ENCODE measurements at places on chromosomes 4 and X. TPM values are rescaled to one million over a fixed set of nuclear protein-coding genes. Genes with fewer than 3 reads are reported as not detected.

DNA sequence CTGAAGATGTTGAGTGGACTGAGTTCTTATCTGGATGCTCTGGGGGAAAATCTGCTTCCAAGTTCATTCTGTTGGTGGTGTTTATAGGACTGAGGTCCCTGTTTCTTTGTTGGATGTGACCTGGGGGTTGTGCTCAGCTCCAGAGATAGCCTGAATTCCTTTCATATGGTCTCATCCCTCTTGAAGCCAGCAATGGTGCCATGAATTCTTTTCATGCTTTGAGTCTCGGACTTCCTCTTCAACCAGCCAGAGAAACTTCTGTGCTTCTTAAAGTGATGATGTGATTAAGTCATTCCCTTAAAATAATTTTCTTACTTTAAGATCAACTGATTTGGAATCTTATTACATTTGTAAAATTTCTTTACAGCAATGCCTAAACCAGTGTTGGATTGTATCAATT is 233.8 kb upstream of the UGT8 start:
- no peaks in the 10 kb centered on the region for H3K36me3 ChIP-seq
- no peak overlapping the region for H3K27ac ChIP-seq
- no peak overlapping the region for H3K4me3 ChIP-seq
- no peaks in the 10 kb centered on the region for H3K27me3 ChIP-seq
- H3K4me1 ChIP-seq, result no peaks in the 10 kb centered on the region
- no peak for DNase-seq

DNA sequence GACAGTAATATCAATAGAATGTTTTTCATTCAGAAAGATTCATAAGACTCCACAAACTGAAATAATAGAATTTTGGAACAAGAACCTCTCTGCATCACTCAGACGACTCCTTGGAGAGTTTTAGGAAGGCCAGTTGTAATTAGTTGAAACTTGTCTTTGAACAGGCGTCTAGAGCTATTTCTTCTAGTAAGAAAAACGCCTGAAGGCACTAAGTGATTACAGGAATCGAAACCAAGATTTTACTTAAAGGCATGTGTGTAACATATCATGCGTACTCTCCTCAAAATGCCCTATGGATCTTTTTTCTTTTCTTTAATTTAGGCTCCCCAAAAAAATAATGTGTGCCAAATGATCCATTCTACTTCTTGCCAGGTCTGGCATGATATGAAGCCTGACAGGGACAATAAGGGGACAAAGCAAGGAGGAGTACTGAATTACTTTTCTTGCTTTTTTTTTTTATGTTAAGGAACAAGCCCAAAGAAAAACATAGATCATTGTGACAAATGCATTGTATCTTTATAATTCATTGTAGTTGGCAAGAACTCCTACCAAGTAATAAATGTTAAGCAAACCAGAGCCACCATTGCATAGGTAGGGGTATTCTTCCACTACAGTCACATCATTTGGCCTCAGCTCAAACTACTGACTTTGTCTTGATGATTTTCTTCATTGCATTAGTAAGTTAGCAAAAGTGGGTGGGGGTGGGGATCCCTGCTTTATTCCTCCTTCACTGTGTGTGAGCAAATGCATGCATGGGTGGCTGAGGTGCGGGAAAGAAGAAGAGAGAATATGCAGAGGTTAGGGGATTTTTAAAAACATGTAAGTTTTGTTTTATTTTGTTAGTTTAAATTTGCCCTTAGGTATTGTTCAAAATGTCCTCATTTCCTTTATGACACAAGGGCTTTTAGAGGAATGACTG is 79.9 kb upstream of the ATOH1 start:
- H3K4me3 ChIP-seq, result no peak overlapping the region
- H3K27me3 ChIP-seq, result no peaks in the 10 kb centered on the region
- no peak for DNase-seq

- no peak for DNase-seq
- no peaks in the 10 kb centered on the region for H3K36me3 ChIP-seq
- H3K4me1 ChIP-seq, result peaks cover 4% of the 10 kb centered on the region
These were observed 16.2 kb upstream of the ART3 start for GRCh38 chr4:76058302-76058701.

The PDZD11 gene
- total RNA-seq, result 47.4 TPM

- H3K27me3 ChIP-seq, result no peaks in the 10 kb centered on the region
- no peaks in the 10 kb centered on the region for H3K36me3 ChIP-seq
- H3K4me1 ChIP-seq, result peaks cover 19% of the 10 kb centered on the region
- H3K27ac ChIP-seq, result no peak overlapping the region
- DNase-seq, result no peak
These were observed 6.7 kb downstream of the GAB1 start for GRCh38 chr4:143343276-143343831.

DNA sequence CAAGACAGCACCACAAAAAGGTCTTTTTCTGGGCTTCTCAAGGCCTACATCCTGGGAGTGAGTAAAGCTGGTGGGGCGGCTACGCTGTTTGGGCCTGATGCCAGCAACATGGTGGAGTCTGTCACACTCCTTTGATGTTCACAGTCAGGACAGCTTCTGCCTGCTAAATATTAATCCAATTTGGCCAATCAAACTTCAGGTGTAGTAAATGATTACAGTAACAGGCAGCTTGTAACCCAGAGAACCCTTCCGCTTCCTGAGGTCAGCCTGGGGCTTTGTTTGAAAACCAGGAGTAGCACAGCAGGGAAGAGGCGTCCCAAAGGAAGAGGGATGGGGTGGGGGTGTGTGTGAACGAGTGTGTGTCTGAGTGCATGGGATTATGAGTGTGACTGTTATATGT is 220.4 kb downstream of the MAML3 start:
- peaks cover 35% of the 10 kb centered on the region for H3K4me1 ChIP-seq
- DNase-seq, result no peak
- H3K27me3 ChIP-seq, result peaks cover 2% of the 10 kb centered on the region
- no peaks in the 10 kb centered on the region for H3K36me3 ChIP-seq
- H3K4me3 ChIP-seq, result no peak overlapping the region

The CT45A10 gene
- not detected for total RNA-seq

The POLN gene
- 6.8 TPM for total RNA-seq

The HTRA3 gene
- 0.64 TPM for total RNA-seq

- peak overlapping the region; percentile 98 for H3K4me3 ChIP-seq
- DNase-seq, result peak; percentile 71
- peak overlapping the region; percentile 87 for H3K27ac ChIP-seq
These were observed 662 bp downstream of the APBB2 start for GRCh38 chr4:41213625-41214135.

The PITX2 gene
- 1.3 TPM for total RNA-seq

The GC gene
- not detected for total RNA-seq

DNA sequence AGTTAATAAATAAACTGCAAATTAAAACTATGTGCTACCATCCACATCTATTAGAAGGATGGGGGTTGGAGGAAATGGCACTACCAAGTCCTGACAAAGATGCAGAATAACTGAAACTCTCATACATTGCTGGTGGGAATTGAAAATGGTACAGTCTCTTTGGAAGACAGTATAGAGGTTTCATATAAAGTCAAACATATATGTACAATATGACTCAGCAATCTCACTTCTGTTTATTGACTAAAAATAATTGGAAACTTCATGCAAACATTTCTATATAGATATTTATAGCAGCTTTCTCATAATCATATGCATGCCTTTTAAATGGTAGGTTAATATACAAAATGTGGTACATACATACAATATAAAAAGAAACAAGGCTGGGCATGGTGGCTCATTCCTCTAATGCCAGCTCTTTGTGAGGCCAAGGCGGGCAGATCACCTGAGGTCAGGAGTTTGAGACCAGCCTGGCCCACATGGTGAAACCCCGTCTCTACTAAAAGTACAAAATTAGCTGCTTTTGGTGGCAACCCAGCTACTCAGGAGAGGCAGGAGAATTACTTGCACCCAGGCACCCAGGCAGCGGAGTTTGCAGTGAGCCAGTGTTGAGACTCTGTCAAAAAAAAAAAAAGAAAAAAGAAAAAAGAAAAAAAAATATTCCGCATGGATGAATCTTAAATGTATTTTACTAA is 225.0 kb upstream of the CXXC4 start:
- H3K36me3 ChIP-seq, result no peaks in the 10 kb centered on the region
- H3K4me1 ChIP-seq, result no peaks in the 10 kb centered on the region
- no peak overlapping the region for H3K27ac ChIP-seq
- no peak for DNase-seq
- H3K27me3 ChIP-seq, result no peaks in the 10 kb centered on the region

DNA sequence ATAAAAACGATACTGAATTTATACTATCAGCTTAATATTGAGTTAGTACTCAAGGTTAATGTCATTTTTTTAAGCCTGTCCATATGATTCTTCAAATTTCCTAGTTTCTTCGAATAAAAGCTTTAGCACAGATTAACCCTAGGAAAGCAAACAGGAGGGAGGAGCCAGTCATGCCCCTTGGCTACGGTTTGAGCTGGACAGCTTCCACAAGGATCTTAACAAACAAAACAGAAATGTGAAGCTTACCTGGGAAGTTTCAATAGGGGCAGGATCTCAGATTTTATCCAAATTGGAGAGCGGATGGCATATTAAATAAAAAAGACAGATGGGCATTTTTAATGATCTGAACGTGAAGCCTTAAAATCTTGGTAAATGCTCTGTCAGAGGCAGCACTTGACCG is 2.3 kb downstream of the NWD2 start:
- H3K4me3 ChIP-seq, result no peak overlapping the region
- no peaks in the 10 kb centered on the region for H3K36me3 ChIP-seq
- H3K27ac ChIP-seq, result no peak overlapping the region
- no peak for DNase-seq

- H3K27me3 ChIP-seq, result no peaks in the 10 kb centered on the region
- H3K27ac ChIP-seq, result no peak overlapping the region
- no peaks in the 10 kb centered on the region for H3K4me1 ChIP-seq
- no peak for DNase-seq
These were observed 20.1 kb upstream of the IL3RA start for GRCh38 chrX:1316527-1316926.

DNA sequence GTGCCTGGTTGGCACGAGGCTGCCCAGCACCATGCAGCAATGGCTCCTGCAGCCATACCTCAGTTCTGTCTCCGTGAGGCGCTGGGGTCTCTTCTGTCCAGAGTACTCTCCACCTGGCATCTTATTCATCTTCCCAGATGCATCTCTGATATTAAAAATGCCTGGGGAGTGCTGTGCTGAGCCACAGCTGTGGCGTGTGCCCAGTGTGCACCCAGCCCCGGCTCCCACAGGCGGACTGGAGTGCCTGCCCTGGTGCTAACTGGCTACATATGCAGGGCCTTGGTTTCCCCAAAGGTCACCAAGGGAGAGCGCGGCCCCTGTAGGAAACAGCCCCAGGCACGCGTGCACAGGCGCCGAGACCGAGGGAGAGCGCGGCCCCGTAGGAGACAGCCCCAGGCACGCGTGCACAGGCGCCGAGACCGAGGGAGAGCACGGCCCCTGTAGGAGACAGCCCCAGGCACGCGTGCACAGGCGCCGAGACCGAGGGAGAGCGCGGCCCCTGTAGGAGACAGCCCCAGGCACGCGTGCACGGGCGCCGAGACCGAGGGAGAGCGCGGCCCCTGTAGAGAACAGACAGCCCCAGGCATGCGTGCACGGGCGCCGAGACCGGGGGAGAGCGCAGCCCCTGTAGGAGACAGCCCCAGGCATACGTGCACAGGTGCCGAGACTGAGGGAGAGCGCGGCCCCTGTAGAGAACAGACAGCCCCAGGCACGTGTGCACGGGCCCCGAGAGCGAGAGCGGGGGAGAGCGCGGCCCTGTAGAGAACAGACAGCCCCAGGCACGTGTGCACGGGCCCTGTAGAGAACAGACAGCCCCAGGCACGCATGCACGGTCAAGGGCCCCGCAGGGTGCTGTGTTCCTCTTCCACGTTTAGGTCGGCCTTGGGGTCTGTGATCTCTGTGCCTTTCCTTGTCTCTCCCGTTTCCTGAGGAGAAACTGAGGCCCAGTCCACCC is 14.5 kb downstream of the TMEM175 start:
- no peak for DNase-seq
- peaks cover 7% of the 10 kb centered on the region for H3K27me3 ChIP-seq
- H3K4me3 ChIP-seq, result no peak overlapping the region
- H3K36me3 ChIP-seq, result no peaks in the 10 kb centered on the region
- no peak overlapping the region for H3K27ac ChIP-seq

GRCh38 chr4:174040287-174040686 is 243.2 kb downstream of the FBXO8 start:
- H3K4me1 ChIP-seq, result peaks cover 7% of the 10 kb centered on the region
- H3K27me3 ChIP-seq, result no peaks in the 10 kb centered on the region
- DNase-seq, result no peak
- peak overlapping the region; percentile 4 for H3K27ac ChIP-seq

DNA sequence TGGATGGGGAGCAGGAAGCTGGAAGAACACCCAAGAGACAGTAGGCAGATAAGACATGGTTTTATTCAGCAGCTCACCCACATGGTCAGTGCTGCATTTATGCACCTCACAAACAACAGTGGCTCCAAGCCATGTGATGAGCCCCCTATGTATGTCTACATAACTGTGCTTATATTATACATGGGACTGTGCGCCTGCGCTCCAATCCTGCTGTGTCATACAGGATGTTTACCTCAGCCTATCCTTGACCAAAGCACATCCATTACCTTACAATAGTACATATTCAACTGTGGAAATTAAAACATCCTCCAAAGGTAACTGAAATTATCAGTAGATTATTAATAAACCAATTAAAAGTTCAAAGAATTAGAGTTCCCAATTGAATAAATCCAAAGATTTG is 44.1 kb upstream of the SGMS2 start:
- no peak overlapping the region for H3K4me3 ChIP-seq
- no peaks in the 10 kb centered on the region for H3K27me3 ChIP-seq
- H3K36me3 ChIP-seq, result no peaks in the 10 kb centered on the region

DNA sequence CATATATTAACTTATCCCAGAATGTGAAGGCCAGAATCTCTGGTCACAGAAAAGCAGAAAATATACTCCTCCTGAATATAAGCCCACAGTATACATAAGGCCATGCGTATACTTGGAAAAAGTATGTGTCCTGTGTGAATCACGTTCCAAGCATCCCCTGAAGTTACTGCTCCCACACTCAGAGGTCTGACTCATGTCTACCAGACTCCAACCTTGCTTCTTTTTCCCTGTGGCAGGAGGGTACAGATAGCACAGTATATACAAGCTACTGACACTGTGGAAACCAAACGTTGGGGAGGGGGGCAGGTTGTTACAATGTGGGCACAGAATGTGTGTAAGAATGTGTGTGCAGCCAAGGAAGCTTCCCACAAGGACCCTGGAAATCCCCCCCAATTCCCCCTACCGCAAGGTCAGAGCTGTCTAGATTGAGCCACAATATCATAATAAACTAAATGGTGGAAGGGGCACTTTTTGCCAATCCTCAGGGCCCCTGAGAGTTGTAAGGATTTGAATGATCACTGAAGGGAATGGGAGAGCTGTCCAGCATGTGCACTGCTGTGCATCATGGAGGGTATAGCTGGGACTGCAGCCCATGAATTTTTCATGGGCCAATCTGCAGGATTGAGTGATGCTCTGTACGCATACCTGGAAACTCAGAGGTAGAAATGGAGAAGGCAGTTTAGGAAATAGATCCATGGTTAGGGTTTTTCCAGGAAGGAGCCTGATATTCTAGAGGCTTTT is 7.4 kb upstream of the RELL1 start:
- peaks cover 7% of the 10 kb centered on the region for H3K4me1 ChIP-seq
- H3K27me3 ChIP-seq, result no peaks in the 10 kb centered on the region
- H3K36me3 ChIP-seq, result peaks cover 5% of the 10 kb centered on the region
- no peak overlapping the region for H3K4me3 ChIP-seq
- no peak for DNase-seq
- H3K27ac ChIP-seq, result no peak overlapping the region

- no peaks in the 10 kb centered on the region for H3K4me1 ChIP-seq
- no peaks in the 10 kb centered on the region for H3K27me3 ChIP-seq
- DNase-seq, result no peak
These were observed 2204.5 kb downstream of the ARAP2 start for GRCh38 chr4:34039766-34040165.

- H3K4me1 ChIP-seq, result peaks cover 8% of the 10 kb centered on the region
- H3K27me3 ChIP-seq, result no peaks in the 10 kb centered on the region
- no peaks in the 10 kb centered on the region for H3K36me3 ChIP-seq
- no peak for DNase-seq
- no peak overlapping the region for H3K4me3 ChIP-seq
These were observed 82.8 kb upstream of the CTSO start for GRCh38 chr4:156036496-156036895.

The GPR34 gene
- not detected for total RNA-seq

All from glutamatergic neuron (in vitro differentiated cells).